ENCODE measurements at places on chromosomes 4 and X.

DNA sequence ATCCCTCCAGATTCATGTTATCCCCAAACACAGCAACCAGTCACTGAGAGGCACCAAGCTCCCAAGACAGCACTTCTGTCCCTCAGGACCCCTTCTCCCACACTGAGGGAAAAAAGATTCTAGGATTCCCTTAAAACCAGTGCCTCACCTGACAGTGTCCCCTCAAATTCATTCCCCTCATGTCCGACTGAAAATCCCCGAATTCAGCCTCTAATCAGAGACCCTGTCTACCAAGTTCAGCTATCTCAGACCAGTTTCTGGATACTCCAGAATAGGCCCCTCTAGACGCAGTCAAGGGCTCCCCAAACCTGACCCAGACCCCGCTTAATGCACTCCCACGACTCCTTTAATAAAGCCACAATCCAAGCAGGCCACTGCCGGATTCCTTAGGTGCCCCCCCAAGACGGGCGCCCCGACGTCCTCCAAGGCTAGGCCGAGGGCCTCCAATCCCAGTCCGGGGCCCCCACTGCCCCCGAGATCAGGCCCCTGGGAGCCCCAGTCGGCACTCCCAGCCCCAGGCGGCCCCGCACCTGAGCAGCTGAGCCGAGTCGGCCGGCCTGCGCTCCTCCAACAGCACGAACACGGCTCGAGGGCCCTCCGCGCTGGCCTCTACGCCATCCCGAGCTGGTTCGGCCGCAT lies 457 bp downstream of the TFE3 start:
- DNase-seq = peak; percentile 36

GRCh38 chr4:3639613-3640586 lies 107.7 kb upstream of the LRPAP1 start:
- no peak for DNase-seq

DNA sequence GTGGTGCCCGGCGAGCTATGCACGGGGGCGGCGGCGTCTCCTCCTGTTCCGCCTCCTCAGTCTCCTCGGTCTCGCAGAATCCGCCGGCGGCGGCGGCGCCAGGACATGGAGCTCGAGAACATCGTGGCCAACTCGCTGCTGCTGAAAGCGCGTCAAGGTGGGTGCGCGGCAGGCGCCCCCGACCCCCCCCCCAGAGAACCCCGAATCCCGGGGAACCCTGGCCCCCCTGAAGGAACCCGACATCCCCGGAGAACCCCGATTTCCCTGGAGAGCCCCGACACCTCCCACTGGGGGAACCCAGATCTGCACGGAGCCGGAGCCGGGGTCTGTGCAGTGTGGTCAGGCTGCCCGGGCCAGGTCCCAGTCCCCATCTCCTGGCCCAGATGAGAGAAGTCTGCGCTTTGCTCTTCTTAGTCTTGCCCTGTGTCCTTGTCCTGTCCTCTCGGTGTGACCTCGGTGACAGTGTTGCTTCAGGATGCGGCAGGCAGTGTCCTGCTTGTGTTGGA lies 648 bp downstream of the GRK4 start:
- DNase-seq = no peak

DNA sequence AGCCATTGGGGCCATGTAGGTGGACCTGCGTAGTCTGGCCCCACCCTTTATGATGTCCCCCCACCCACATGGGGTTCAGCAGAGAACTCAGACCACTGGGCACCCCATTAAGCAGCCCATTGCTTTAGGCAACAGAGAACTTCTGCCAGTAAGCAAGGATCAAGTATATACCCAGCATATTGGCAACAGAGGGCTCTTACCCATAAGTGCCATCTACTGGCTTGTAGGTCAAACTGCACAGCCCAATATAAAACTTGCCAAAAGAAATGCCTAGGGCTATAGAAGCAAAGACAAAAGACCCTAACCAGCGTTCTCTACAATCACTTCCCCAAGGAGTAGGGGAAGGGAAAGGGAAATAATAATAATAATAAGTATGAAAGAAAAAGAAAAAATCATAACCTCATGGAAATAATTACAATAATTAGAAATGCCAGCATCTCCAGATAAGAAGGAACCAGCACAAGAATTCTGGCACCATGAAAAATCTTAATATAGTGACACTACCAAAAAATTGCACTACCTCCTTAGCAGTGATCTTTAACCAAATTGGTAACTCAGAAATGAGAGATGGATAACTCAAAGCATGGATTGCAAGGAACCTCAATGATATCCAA lies 1090.7 kb downstream of the FAT4 start:
- DNase-seq = no peak

DNA sequence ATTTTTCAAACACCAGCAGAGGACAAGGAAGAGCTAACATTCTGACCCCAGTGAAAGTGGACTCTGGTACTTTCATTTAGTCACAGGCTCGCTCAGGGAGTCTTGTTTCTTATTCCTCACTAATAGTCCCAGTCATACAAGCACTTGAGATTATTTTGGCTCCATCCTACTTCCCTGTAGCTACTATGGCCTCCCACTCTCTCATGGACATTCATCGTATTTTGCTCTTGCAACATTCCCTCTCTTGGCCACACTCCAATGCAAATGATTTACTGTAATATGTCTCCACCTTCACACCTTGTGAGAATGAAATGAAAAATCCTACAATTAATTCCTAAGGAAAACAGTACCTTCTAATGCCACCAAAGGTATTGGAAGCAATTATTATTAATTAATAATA lies 21.3 kb downstream of the PLRG1 start:
- no peak for DNase-seq

GRCh38 chr4:48588230-48589097 lies 98.4 kb downstream of the ZAR1 start:
- DNase-seq = no peak

DNA sequence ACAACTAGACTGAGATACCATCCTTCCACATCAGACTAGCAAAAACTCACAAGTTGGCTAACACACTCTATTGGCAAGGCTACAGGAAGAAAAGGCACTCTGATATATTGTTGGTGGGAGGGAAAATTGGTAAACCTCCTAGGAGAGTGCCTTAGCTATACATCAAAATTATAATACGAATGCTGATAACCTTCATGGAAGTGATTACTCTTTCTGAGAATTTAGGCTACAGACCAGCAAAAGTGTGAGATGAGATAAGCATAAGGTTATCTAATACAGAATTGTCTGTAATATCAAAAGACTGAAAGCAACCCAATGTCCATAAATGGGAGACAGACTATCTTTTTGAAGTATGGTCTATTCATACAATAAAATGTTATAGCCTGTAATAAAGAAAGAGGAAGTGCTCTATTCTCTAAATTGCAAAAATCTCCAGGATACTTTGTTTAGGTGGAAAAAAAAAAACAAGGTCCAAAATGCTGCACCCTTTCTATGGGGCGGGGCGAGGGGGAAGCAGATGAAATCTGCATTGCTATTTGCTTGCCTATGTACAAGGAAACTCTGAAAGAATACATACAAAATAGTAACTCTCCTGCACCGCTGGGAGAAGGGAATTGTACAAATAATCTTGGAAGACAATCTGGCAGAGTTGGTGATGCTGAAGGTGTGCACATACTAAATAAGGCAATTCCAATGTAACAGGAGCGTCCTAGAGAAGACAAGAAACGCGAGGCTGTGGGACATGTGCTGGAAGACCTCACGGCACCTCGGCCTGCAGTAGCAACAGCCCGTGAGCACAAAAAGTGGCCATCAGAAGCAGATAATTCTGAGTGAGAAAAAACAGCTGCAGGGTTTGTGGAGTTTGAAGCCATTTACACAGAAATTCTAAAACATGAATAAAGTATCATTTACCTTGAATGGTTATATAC lies 109.7 kb downstream of the AFAP1 start:
- DNase-seq = no peak

DNA sequence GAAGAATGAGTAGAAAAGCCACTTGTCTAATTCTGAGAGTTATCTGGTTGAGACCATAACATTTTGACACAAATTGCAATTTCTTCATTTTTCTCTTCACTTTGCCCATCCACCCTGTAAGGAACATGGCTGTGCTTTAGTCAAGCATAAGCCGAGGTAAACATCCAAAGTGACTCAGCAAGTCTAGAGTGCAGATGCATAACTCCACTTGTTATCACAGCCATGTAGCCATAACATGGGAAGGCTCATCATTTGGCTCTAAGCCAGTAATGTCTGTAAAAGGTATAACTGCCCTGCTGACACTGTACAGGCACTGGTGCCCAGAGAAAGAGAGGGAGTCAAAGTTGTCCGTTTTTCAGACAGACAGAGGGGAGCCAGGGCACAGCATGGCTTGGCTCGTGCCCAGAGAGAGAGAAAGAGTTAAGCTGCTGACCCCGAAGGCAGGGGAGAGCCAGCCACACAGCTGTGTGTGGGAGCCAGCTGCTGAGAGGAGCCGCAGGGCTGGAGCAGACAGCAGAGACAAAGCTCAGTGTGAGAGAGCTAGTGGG lies 76.9 kb upstream of the EXOC1L start:
- no peak for DNase-seq

DNA sequence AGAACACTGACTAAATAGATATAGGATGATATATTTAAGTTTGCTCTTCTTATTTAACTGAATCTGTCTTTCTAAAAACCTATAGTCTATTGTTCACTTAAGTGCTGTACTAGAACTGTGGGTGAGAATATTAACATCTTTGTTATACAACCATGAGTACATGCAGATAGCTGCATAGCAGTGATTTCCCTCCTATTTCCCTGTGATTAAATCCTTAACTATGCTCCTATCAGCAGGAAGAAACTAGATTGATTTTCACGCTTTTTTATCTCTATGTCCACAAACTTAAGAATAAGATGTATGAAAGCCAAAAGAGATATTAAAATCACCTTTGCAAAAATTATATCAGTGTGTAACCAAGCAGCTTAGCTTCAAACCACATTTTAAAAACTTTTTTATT lies 11.3 kb upstream of the UGT2A3 start:
- DNase-seq = no peak

GRCh38 chrX:50198348-50198747 lies 2.5 kb downstream of the AKAP4 start:
- DNase-seq = no peak

GRCh38 chr4:188683571-188683970 lies 544.3 kb downstream of the TRIML1 start:
- no peak for DNase-seq

GRCh38 chr4:181157647-181158046 lies 1085.6 kb upstream of the TENM3 start:
- DNase-seq = no peak

DNA sequence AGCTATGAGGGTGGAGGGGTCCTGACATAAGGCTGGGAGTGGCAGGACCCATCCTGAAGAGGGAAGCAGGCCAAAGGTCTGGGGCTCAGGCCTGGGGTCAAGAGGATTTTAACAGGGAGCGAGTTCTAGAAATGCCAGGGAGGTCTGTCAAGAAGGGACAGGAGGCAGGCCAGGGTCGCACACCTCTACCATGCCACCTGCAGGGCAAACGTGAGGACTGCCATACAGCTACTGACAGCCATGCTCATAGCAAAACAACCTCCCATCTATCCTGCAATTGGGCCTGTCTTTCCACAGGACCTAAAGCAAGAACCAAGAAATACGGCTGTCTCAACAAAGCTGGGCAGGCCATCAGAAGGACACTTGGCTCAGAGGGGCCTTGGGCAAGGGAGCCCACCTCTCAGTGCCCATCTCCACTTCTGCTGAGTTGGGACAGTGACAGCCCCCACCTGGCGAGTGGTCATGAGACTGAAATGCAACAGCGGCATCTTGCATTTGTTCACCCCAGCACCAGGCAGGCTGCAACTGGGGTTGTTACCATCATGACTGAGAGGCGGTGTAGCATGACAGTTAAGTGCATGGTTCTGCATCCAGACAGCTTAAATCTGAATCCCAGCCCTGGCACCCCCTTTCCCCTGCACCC lies 92.7 kb downstream of the WFS1 start:
- DNase-seq = no peak

DNA sequence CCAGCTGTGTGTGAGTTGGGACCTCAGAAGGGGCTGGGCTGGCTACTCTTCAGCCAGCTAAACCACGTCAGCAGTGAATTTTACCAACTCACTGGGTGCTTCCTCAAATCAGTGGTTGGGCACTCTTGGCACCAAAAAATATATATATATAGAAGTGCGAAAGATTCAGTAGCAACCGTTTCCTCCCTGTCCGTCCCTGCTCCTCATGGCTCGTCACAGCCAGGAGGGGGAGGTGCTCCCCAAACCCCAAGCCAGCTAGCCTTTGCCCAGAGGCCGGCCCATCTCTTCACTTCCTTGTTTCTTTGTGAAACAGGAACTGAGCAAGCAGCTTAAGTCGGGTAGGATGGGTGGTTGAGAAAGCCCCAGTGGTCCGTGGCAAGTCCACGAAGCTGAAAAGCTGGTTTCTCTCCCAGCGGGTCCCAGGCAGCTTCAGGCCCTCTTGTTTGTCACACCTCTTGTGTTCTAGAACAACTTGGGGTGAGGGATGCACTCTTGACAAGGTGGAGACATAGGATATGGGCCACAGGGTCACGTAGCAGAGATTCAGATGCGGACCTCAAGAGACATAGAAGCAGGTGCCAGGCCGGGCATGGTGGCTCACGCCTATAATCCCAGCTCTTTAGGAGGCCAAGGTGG lies 6.8 kb upstream of the SASH3 start:
- DNase-seq = peak; percentile 54

- DNase-seq = no peak
Measured at GRCh38 chr4:74374561-74375327, 9.8 kb downstream of the EREG start.

DNA sequence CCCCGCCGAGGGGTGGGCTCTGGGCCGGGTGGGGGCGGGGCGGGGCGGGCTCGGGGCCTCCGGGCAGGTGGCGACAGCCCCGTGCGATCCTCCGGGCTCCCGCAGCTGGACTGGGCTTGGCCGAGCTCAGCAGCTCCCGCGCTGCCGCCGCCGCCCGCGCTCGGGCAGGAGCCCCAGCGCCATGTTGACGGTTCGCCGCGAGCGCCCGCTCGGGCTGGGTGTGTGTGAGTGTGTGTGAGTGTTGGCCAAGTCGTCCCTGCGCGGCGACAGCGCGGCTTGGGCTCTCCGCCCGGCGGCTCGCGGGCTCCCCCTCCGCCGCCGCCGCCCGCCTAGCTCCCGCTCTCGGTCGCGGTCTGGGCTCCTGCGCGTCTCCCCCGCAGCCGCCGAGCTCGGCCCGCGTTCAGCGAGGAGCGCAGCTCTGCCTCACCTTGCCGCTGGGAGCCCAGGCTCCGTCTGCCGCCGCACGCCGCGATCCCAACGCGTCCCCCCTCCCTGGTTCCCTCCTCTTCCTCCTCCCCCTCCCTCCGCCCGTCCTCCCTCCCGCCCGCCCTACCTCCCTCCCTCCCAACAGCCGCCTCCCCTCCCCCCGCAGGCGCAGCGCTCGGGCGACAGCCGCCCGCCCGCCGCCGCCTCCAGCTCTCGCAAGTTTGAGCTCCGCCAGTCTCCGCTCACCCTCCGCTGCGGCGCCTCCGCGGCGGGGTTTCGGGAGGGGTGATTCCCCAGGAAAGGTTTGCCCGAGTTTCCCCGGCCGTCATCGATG lies at the start of gene BCOR:
TSS of gene BCOR (minus strand) at position 455 of the 760 bp plus-strand sequence. CDS start 20,029 bp downstream, outside the sequence.
- peak; percentile 76 for DNase-seq

GRCh38 chr4:156113138-156113765 lies 159.6 kb upstream of the CTSO start:
- DNase-seq = no peak

GRCh38 chr4:156336511-156336910 lies 382.8 kb upstream of the CTSO start:
- DNase-seq = no peak

GRCh38 chr4:52911684-52912294 lies 49.7 kb downstream of the RASL11B start:
- peak; percentile 43 for DNase-seq
